ENCODE measurements at places on chromosomes 11 and 22.
A peak's percentile ranks its signal among the peaks of the same experiment; 100 is the strongest.

DNA sequence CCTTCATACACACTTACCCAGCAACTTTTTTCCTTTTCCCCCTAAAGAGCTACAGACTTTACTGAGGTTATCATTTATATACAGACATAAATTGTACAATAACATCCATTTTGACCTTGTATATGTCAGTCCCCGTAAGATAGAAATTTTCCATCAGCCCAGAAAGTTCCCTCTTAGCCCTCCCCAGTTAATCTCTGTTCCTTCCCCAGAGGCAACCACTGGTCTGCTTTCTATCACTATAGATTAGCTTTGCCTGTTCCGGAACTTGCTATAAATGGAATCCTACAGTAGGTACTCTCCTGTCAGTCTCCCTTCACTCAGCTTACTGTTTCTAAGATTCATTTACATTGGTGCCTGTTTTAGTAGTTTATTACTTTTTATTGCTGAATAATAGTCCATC is 54.9 kb downstream of the TSPAN18 start:
- DNase-seq = no peak
- H3K36me3 ChIP-seq = peaks cover 59% of the 10 kb centered on the region
- no peak overlapping the region for H3K27ac ChIP-seq
- no peak overlapping the region for H3K4me3 ChIP-seq

GRCh38 chr11:125275905-125276618 is 111.5 kb downstream of the PKNOX2 start:
- DNase-seq = no peak
- no peak overlapping the region for H3K4me3 ChIP-seq
- H3K4me1 ChIP-seq = peaks cover 32% of the 10 kb centered on the region

- H3K4me3 ChIP-seq = no peak overlapping the region
- peaks cover 8% of the 10 kb centered on the region for H3K27me3 ChIP-seq
- no peak overlapping the region for H3K27ac ChIP-seq
- H3K36me3 ChIP-seq = peaks cover 12% of the 10 kb centered on the region
- no peak for DNase-seq
Observed at GRCh38 chr11:1912289-1912878, 7.1 kb upstream of the TNNT3 start.

GRCh38 chr22:20982563-20982882 is 426 bp downstream of the LZTR1 start:
- H3K27me3 ChIP-seq = peaks cover 17% of the 10 kb centered on the region
- peak overlapping the region; percentile 100 for H3K4me3 ChIP-seq
- no peak for DNase-seq
- H3K27ac ChIP-seq = peak overlapping the region; percentile 84
- H3K4me1 ChIP-seq = peaks cover 14% of the 10 kb centered on the region
